Stimulated activated CD4-positive, alpha-beta T cell treated with anti-CD3 and anti-CD28 coated beads, Interleukin-2, amount 100 ng/mL, for 24 hours (primary cell): ENCODE measurements at places on chromosomes 5 and 9.

DNA sequence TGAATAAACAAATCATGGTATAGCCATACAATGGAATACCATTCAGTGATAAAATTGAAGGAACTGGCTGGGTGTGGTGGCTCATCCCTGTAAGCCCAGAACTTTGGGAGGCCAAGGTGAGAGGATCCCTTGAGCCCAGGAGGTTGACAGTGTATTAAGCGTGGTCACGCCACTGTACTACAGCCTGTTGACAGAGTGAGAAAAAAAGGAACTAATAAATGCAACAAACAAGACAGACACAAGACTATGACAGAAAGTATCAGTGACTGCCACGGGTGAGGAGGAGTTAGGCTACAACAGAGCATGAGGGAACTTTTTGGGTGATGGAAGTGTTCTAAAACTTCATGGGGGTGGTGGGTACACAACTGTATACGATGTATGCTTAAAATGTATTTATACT is 2.2 kb downstream of the FNIP1 start:
- no peak for DNase-seq

DNA sequence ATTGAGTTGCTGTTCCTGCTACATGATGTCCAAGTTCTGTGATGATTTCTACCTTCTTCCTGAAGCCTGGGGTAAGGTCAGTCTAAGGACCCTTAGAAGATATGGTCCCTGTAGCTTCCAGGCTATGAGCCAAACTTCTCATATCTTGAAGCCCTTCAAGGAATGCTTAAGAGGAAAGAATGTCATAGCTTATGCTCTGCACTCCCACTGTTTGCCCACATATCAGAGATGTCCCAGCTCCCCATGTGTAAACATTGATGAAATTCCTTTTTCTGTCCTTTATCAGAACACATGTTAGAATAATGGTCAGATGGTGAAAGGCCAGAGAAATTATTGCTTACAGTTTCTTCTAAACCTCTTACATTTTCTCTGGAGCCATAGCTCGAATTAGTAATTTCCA is 41.4 kb upstream of the RUSC2 start:
- no peak for DNase-seq

GRCh38 chr5:4866817-4867216 is 273.3 kb upstream of the ADAMTS16 start:
- no peak for DNase-seq

GRCh38 chr5:57277085-57277484 is 103.2 kb downstream of the GPBP1 start:
- DNase-seq, result no peak
